ENCODE measurements at places on chromosomes 2 and 18.

GRCh38 chr2:160207804-160208654 lies 8.0 kb upstream of the ITGB6 start:
- no peak for DNase-seq

DNA sequence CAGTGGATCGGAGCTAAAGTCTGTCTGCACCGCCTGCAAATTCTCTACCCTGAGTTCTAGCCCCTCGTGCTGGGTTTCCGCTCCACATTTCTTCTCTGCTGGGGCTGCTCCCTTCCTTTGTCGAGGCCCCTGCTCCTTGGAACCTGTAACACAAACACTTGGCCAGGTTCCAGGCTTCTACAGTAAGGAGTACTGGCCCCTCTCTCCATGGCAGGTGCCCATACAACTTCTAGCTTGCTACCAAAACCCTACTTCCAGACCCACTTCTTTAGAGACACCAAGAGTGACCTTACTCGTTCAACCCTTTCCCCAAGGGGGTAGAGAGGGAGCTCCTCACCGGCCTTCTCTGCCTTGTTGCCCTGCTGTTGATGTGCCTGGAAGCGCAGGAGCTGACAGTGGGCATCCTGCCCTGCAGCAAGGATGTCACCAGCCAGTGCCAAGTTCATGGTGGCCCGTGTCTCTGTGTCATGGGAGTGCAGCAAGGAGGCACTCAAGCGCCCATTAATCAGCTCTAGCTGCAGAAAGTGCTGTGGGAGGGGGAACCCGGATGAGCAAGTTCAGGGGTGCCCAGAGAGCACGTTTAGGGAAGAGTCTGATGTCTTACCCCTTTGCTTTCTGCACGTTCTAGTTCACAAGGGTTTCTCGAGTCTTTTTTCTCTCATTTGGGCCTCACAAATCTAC lies 1.1 kb downstream of the PREB start:
- DNase-seq: no peak

- no peak for DNase-seq
These were observed 189.5 kb upstream of the HDAC4 start for GRCh38 chr2:239590276-239590675.

DNA sequence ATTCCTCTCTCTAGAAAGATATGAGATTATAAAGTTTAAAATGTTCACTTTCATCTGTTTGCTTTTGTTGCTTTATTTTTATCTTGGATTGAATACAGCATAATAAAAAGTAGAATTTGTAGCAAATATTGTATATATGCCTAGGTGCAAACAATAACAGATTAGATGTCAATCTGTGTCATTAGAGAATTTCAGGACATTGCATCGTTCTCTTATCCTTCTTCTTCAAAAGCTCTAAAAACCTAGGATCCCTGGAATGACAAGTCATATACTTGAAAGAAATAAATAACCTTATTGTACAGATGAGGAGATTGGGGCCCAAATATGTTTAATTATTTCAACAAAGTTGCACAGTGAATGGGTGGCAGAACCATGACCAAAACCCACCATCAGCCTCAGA lies 102.8 kb upstream of the BZW1 start:
- no peak for DNase-seq

DNA sequence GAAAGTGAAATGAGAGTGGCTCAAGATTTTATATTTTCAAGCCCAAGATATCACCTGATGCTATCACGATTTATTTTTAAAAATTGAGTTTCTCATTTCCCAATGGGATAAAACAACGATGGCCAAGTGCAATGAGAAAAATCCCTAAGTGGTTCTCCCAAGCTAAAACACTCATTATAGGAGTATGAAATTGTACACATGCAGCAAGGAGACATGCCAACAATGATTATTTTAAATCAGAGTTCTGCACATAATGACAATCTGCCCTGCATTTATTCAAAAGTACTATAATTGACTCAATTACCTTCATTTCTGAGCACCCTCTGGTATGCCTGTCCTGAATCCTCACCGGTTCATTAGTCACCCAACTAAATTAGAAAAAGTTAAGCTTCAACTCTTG lies 12.7 kb downstream of the CYTIP start:
- no peak for DNase-seq

DNA sequence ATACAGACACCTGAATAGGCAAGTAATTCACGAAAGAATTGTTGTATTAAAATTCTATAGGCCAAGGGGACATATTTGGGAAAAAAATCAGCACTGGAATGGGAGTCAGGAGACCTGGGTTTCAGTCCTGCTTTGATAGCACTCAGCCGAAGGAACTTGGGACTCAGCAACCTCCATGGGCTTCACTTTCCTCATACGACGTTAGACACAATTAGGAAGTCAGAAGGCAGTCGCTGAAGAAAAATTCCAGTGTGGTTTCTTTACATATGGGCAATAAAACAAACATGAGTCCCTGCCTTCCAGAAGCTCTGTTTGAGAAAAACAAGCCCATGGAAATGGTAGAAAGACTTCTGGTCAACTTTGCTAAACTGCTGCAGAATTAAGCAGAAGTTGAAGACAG lies 15.1 kb upstream of the CYRIA start:
- DNase-seq: no peak

All from NCI-H510A treated with DMSO at 0.1 percent for 48 hours (cell line).